AG08396 (cell line): ENCODE measurements at places on chromosomes 5 and 9.

- DNase-seq = no peak
These were observed 174.5 kb upstream of the OTULINL start for GRCh38 chr5:14407051-14407450.

DNA sequence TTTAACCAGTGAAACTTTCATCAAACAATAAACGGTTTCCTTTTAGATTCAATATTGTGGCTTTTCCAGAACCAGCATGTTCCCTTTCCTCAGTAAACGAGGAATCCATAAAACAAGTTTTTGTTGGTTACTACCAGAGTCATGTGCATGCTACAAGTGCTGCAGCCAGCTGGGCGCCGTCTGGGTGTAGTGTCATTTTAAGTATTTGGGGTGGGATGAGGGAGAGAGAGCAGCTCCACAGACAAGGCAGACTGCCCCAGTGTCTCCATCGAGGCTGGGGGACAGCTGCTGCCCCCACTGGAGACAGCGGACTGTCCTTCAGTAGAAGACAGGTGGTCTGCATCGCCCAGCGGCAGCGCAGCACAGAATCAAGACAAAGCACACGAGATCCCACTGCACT lies 17.3 kb downstream of the ARPC5L start:
- no peak for DNase-seq

- DNase-seq = no peak
These were observed 46.1 kb downstream of the ZNF608 start for GRCh38 chr5:124700333-124700732.

DNA sequence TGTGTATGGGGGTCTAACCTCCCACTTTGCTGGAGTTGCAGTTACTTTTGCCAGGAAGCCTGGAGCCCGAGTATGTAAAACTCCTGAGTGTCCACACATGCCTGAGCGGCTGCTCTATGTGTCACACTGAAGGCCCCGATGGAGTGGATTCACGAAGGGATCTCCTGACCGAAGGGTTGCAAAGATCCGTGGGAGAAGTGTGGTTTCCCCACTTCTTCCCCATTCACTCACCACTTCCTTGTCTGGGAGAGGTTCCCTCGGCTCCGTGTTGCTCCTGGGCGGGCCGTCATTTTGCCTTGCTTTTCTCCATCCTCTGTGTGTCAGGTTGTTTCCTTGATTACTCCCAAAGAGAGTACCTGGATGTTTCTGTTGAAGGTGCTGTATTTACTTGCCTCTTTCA lies 16.2 kb upstream of the IL3 start:
- no peak for DNase-seq

DNA sequence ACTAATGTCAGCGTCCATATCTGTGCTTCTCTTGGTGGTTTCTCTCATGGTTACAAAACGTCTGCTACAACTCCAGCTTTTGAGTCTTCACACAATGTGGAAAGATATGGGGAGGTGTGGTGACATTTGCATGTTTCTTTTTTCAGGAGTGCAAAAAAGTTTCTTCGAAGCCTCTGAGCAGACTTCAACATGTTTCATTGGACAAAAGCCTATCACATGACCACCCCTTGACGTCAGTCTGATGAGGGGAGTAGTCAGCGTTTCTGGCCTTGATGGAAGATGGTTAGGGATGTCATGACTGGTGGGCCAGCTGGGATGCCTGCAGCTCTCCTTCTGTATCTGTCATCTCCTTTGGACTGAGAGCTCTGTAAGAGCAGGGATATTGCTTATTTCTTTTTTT lies 61.4 kb downstream of the PTPDC1 start:
- DNase-seq = no peak

GRCh38 chr5:179806250-179807048 lies at the start of gene MGAT4B:
Gene MGAT4B (minus strand): TSS chr5:179806866. CDS start chr5:179806583, 283 bp downstream.
- peak; percentile 95 for DNase-seq

DNA sequence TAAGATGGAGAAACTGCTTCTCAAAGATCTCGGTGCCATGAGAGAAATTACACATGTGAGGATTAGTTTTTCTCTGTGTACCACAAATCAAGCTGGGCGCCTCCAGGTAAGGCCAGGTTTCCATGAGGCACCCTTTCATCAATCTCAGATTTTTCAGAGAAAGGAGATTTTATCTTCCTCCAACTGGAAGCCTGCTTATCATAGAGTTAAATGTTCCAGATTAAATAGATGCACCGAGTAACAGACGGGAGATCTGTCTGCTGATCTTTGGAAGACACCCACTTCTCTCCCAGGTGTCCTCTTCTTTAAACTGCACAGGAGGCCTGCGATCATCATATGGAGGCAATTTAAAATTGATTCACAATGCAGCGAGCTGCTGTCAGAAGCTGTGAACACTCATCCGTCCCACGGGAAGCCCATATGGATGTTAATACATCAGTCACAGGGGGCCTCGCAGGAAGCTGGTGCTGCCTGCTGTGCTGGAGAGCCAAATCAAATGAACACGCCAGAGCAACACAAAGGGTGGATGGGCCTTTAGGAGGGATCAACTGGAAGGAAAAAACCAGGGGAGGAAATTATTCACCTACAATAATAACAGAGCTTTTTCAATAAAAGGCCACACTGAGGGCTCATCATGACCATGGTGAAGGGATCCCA lies 93.3 kb downstream of the TLE1 start:
- DNase-seq = no peak

- DNase-seq = no peak
These were observed 895 bp upstream of the MYOT start for GRCh38 chr5:137866541-137867388.

DNA sequence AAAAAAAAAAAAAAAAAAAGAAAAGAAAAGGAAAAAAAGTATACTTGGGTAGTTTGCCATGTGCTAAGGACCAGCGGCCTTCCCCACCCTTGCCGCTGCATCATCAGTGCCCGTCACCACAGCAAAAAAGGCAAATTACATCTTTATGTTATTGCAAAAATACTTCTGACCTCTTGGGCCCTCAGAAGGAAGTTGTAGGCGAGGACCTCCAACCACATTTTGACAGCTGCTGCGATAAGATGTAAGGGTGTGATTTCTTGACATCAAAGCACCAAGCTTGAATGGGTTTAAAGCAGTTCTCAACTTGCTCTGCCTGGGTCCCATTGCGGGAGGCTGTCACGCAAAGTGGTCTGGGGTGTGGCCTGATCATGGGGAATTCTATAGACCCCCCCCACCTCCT lies 39.2 kb downstream of the DMRT1 start:
- DNase-seq = no peak

GRCh38 chr5:154765396-154765925 lies 10.3 kb downstream of the LARP1 start:
- DNase-seq = no peak

- peak; percentile 38 for DNase-seq
These were observed 516.6 kb downstream of the RAB3C start for GRCh38 chr5:59099270-59099994.
